DMS79 treated with DMSO at 0.1 percent for 48 hours (cell line): ENCODE measurements at places on chromosomes 2 and 18.

GRCh38 chr18:42578792-42579191, 536.7 kb downstream of the RIT2 start:
- no peak for DNase-seq

- no peak for DNase-seq
Observed at GRCh38 chr2:67341336-67341735, 55.8 kb upstream of the ETAA1 start.

GRCh38 chr2:189409131-189409530, 32.1 kb upstream of the WDR75 start:
- DNase-seq: no peak

DNA sequence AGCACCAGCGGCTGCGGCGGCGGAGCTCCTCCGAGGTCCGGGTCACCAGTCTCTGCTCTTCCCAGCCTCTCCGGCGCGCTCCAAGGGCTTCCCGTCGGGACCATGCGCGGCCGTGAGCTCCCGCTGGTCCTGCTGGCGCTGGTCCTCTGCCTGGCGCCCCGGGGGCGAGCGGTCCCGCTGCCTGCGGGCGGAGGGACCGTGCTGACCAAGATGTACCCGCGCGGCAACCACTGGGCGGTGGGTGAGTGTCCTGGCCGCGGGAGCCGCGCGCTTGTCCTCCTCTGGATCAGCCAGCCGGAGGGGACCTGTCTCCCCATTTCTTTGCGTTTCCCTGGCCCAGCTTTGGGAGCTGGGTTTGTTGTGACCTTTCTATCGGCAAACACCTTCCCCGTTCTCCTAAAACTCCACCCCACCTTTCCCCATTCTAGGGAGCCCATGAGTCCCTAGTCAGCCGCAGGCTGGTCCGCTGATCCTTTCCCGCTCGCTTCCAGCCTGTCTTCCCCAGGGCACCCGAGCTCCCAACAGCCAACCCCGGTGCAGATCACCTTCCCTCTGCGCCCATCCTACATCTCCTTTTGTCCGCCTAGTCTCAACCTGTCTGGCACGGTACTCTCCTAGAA, 316 bp downstream of the GRP start:
- DNase-seq: peak; percentile 59

DNA sequence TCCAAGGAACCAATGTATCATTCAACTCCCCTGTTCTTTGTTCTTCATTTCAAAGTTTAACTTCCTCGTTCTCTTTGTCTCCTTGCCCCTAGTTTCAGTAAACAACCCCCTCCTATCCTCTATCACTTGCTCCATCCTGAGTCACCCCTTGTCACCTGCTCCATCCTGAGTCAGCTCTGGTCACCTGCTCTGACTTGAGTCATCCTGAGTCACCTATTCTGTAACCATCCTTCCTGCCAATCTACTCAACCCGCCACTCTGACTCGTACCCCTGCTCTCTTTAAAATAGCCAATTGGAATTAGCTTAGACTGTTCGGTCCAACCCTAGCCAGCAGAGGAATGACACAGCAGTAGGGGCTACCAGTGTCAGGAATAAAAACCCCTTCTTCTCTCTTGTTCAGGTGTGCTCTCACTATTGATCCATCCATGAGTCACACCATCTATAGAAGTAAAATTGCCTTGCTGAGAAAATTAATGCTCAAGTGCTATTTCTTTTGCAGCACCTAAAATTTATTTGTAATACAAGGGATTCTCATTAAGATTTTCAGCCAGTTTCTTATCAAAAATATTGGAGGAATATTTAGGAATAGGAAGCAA, 326.8 kb downstream of the AKAIN1 start:
- no peak for DNase-seq

DNA sequence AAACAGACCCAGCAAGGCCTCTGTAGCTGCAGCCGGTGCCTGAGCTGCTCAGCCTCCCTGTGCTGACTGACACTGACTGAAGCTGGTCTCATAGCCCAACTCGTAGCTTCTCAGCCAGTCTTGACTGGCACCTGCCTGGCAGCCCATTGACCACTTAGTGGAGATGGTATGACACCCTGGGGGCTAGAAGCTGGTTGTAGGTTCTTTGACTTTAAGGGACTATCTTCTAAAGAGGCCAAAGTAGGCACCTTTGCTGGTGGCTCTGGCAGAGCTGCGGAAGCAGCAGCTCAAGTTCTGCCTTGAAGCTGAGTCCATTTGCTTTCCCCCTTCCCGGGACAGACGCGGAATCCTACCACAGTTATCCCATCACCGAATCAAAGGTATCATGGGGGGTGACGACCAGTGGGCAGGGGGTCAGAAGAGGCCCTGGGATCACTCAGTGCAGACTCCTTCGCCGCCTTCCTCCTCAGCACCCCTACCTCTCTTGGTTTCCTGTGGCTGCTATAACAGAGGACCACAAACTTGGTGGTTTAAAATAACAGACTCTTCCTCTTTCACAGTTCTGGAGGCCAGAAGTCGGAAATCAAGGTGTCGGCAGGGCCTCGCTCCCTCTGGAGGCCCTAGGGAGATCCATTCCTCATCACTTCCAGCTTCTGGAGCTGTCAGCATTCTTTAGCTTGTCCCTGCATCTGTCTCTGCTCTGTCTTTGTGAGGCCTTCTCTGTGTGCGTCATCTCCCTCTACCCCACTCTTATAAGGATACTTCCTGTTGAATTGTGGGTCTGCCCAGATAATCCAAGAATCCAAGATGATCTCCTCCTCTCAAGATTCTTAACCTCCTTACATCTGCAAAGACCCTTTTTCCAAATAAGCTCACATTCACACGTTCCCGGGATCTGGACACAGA, 13.7 kb upstream of the FOSL2 start:
- no peak for DNase-seq

GRCh38 chr2:214410918-214411554, at the start of gene VWC2L:
Gene VWC2L (plus strand): TSS chr2:214411054. CDS start chr2:214414194, 3,140 bp downstream.
- no peak for DNase-seq

DNA sequence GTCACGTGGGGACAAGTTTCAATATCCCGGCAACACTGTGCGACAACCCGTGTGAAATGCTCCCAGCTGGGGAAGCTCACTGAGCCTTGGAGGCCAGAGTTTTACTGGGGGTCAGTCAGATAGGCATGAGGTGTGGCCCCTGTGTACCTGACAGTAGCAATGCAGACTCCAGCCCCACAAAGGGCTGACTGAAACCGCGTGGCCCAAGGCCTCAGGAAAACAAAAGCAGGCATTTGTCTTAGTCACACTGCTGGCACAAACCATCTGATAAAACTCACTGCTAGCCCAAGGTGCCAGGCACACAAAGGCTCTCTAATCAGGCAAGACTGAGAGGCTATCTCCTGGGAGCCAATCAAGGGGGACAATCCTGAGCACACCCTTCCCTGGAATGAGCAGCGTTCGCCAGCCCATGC, 786.6 kb upstream of the RAB6C start:
- no peak for DNase-seq
